A549 (cell line): ENCODE measurements at places on chromosomes 13 and 19.

DNA sequence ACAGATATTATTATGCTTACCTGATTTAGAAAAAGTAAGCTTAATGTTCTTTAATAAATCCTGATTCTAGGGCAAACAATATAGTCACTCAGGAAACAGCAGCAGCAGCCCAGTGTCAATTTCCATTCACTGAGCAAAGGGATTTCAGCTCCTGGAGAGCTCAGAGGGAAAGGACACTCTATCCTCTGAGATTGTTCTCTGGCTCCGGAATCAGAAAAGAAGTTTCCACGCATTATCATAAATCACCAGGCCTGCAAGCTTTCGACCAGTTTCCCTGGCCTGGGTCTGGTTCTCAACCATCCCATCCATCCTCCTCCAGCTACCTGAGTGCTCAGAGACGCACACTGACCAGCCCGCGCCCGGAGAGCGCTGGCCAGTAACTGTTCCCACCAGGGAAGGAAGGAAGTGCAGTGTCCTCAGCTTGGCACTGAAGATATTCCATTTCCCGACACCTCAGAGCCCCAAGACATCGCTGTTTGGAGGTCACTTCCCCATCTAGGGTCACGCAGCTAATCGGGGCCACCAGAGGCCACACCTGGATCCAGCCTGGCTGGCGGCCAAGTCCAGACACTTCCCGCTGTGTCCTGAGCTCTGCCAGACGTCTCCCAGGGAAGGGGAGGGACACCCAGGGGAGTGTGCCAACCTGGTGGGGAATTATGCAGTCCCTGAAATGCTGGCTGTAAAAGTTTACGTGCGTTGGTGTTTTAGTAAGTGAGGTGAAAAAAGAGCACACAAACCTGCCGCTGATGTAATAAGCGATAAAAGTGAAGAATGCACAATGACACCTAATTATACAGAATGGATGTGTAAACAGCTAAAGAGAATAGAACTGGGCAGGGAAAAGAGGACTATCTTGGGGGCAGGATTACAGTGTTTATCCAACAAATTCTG lies 29.1 kb downstream of the EPS15L1 start:
- no peak for DNase-seq

- DNase-seq, result no peak
Measured at GRCh38 chr19:32688311-32688710, 3.3 kb upstream of the NUDT19 start.

DNA sequence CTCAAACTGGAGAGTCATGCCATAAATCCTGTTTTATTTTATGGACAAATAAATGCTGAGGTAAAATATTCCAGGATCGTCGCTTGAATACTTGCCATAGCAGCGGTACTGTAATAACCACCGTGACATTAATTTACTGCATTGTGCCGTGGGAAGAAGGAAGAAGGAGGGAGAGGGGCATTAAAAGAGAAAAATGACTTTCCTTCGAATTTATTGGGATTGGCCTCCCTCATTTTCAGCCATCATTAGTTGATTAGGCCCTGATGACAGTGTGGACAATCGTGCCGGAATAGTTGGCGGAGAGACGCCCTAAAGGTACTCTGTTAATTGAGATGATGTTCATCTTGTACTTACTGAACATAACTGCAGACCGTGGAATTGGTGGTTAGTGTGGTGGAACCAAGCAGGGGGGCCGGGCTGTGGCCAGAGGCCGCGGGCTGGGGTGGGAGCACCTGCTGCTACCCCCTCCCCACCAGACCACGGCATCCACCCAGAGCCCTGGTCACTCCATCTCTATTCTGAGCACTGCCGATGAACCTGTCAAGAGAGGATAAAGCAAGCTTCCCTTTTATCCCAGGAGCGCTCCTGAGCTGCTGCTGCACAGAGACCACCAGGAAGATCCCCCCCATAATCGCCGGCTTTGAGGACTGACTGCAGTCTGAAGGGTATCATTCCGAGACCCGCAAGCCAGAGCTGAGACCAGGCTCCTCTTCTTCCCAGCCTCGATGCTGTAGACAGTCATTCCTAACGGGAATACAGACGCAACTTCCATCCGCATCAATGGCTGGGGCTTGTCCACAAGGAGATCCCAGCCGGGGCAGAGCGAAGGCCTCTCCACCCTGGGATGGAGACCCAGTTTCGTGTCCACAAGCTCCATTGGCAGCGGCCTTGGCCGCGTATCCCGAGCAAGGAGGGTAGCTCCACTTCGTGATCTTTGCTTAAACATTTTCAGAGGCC lies 168.3 kb upstream of the TSHZ3 start:
- no peak for DNase-seq

DNA sequence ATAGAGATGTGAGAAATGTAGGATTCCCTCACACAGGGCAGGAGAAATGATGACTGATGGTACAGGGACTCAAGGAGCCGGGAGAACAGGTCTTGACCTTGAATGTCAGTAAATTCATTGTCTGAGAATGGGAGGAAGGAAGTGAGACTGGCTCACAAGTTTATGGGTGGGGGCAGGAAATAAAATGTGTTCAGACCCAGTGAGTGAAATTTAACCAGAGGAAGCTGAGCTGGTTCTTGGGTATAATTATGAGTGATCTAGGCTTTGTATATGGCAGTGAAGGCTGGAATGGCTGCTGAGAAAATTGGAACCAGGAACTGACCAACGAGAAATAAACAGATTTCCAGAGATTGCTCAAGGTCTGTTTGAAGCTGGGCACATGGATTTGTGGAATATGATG lies 6.3 kb upstream of the IGSF23 start:
- DNase-seq, result no peak

- DNase-seq, result no peak
Measured at GRCh38 chr19:12834976-12835757, 788 bp upstream of the RTBDN start.

DNA sequence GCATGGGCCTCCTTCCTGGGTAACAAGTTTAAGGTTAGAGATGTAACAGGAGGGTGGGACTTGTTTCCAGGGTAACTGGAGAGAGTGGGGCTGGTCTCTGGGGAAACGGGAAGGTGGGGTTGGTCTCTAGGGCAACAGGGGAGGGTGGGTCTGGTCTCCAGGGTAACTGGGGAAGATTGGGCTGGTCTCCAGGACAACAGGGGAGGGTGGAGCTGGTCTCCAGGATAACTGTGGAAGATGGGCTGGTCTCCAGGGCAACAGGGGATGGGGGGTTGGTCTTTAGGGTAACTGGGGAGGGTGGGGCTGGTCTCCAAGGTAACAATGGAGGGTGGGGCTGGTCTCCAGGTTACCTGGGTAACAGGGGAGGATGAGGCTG lies 36.5 kb downstream of the SPTBN4 start:
- DNase-seq, result peak; percentile 39

DNA sequence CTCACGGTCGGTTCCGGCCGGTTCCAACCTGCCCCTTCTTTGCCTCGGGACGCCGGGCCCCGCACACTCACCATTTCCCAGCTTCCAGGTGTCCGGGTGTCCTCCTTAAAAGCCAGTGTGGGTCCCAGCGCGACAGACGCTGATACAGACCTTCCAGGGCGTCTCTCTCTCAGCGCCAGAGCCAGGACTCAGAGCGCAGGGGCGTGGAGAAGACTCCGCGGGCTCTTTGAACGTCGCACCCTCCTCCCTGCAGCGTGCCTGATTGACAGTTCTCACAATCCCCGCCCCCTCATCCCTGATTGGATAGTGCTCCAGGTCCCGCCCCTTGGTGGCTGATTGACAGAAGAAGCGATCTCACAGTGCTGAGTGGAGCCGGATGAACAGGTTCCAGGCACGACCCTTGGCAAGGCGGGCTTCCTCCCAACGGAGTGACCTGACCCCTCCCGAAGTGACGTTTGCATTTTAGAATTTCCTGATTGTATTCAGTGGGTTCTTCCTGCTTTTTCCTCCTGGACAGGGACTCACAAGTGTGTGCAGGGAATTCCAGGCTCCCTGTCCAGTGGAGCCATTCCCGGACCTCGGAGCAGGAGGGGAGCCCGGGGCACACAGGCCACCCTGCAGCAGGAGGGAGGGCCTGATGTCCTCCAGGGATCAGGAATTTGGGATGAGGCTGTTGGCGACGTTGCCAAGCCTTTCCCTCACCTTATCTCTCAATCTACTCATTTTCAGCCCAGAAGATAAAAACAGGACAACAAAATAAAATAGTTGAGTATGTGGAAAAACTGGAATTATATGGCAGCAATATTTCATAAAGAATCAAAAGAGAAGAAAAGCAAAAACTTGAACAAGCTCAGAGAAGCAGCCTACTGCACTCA lies at the start of gene ZNF823:
ZNF823 (minus strand) TSS at position 201 of the 875 bp plus-strand sequence; CDS start at position 74, 127 bp downstream.
- peak; percentile 95 for DNase-seq

DNA sequence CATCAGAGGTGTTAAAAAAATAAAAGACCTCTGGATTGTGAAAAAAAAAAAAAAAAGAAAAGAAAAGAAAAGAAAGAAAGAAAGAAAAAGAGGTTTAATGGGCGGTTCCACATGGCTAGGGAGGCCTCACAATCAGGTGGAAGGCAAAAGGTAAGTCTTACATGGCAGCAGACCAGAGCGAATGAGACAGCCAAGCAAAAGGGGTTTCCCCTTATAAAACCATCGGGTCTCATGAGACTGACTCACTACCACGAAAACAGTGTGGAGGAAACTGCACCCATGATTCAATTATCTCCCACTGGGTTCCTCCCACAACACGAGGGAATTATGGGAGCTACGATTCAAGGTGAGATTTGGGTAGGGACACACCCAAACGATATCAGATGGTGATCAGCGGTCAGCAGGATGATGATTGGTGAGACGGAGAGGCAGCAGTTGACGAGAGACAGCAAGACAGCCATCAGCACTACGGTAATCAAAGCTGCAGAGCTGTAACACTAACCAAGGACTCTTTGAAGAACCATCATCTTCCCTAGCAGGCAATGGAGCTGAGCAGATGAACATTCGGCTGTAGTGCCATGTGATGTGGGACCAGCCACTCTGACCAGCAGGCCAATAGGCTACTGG lies 3.9 kb upstream of the CD209 start:
- DNase-seq, result no peak

DNA sequence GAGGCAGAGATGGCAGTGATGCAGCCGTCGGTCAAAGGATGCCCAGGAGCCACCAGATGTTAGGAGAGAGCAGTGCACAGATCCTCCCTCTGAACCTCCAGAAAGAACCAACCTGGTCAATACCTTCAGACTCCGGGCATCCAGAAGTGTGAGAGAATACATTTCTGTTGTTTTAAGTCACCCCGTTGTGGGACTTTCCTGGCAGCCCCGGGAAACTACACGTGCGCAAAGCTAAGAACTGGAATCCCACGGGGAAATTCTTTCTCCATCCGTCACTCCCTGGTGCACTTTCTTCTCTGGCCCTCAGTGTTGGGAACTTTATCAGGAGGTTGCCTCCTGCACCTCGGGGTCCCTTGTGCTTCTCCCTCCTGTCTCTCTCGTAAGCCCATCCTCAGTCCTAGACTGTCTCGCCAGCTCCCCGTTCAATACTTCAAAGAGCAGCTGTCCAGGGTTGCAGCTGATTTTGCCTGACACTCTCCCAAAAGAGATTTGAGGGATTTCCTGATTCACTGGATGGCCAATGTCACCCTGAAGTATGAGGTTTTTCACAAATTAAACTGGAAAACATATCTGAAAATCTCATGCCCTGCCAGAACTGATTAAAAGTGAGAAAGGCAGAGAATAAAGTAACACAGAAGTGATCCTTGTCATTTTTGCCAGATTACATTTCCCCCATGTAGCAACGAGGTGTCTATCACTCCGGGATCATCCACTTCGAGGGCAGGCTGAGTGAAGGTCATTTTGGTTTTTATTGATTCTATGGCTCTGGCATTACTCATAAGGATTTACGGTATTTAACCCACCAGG lies 136.8 kb downstream of the DCT start:
- DNase-seq, result no peak

DNA sequence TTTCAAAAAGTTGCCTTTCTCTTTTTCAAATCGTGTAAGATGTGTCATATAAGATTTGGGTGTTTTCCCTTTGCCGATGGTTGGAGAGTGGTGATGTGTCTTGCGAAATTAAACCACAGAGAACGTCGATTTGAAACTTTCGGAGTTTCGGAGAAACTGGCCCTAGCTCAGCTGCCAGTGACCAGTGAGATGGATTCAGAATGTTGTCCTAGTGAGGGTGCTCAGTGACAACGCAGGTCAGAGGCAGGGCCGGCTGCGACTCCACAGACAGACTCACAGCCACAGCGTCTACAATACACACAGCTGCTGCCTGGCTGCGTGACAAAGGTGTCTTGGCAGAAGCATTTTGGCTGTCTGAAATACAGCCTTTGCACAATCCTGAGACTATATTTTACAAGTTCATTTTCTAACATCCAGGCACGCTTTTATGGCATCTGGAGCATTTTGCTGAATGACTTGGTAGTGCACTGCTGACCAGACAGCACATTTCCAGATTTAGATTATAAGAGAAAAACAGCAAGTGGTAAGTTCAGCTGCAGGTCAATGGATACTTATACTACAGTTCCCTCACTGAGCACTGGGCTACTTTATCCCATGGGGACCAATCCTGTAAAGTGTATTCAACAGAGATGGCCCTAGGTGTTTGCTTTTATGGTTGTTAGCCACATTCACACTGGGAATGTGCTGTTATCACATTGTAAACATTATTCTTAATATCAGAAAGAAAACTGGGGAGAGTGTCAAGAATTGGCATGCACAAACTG lies 207.5 kb downstream of the KCNRG start:
- DNase-seq, result no peak

GRCh38 chr13:114069376-114070097 lies 62.9 kb downstream of the RASA3 start:
- DNase-seq, result no peak

DNA sequence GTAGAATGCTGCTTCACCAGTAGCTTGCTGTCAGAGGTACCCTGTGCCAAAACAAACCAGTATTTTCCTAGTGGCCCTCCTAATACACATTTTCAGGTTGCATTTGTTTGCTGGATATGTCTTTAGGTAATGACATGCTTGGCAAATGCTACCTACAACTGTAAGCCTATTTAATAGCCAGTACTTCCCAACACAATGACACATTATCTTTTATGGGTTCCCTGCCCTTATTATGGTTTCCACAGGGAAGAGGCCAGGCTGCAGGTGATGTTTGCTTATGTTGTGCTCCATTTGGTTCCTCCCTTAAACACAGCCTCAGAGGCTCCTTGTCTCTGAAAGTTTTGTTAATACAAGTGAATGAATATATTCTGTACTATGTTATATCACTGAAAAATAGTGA lies 24.7 kb downstream of the FRY start:
- no peak for DNase-seq

DNA sequence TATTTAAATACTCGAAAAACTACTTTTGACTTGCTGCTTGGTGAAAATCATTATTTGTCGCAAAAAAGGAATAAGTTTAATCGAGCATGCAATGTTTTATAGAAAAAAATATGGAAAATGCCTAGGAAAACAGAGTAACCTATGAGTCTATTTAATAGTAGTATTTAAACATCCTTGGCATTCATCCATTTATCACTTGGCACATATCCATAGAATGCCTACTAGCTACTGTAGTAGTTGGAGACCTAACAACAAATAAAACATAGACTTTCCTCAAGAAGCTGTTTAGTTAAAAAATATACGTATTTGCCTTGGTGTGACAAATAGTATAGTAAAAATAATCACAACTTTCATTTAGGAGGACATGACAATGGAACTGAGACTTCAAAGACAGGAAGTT lies 302.1 kb downstream of the DIAPH3 start:
- DNase-seq, result no peak

GRCh38 chr13:20492641-20493040 lies 33.0 kb downstream of the CRYL1 start:
- DNase-seq, result peak; percentile 52

GRCh38 chr13:55298201-55298600 lies 1842.5 kb upstream of the PRR20A start:
- DNase-seq, result no peak

GRCh38 chr13:89695343-89696257 lies 1651.9 kb upstream of the MIR17HG start:
- DNase-seq, result peak; percentile 39
